ENCODE measurements at places on chromosomes 3 and 15.
A peak's percentile ranks its signal among the peaks of the same experiment; 100 is the strongest.

GRCh38 chr3:197105786-197106185, 76.2 kb upstream of the MELTF start:
- no peak for DNase-seq

DNA sequence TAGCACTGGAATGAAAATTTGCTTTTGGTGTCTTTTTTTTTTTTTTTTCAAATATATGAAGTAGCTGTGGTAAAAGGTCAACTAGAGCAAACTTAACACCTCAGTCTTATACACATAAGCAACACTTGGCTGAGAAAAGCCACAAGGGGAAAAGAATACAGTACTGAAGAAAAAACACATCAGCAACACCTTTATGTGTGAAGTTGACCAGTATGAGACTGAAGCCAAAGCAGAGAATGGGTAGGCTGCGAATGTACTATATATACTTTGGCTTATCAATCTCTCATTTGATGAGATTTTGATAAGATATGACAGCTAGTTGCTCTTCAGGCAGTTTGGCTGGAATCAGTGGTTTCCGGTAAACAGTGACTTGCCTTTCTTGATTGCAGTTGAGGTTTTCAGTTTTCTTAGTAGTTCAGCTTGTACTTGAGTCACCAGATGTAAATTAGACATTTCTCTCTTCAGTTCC, 22.0 kb upstream of the ZCWPW2 start:
- no peak for DNase-seq

GRCh38 chr3:111621535-111621934, 26.4 kb upstream of the ZBED2 start:
- DNase-seq, result no peak

DNA sequence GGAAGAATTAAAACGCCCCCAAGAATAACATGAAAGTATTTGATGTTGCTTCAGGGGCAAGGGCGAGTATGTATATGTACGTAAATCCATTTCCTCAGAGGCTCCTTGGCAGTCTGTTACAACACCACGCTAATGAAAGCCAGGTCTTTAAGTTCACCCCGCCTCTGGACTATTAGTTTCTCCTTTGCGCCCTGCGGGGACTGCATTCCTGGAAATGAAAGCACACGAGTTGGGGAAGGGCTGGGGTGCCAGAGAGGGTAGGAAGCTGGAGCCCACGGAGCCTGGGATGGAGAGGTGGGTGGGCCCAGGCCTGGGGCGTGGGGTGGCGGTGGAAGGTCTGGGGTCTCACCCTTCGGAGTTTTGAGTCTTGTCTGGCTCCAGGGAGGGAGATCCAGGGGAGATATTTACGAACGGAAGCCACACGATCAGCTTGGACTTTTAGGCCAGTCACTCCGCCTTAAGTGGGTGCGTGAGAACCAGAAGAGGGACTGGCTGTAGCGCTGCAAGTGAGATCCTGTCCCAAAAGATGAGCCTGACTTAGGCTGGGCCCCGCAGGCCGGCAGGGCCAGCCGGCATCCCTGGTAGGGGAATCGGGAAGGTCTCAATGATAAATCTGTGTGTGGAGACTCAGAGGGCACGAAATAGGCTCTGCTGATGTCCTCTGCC, 1.6 kb upstream of the PLCL2 start:
- peak; percentile 11 for DNase-seq

DNA sequence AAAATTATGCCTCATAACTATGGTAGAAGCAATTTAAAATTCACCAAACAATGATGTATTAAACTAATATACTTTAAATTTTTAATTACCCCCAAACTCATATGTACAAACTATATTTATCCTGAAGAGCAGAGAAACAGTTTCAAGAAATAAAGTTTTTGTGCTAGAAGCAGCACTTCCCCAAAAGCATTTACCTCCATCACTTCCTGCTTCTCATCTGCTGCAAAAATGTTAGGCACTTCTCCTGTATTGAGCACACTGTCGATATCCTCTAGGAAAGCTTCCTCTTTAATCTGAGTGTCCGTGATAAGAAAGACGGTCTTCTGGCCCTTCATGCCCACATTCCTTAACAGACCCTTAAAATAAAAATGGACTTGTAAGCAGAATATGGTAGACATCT, 101.5 kb upstream of the ASB14 start:
- no peak for DNase-seq

DNA sequence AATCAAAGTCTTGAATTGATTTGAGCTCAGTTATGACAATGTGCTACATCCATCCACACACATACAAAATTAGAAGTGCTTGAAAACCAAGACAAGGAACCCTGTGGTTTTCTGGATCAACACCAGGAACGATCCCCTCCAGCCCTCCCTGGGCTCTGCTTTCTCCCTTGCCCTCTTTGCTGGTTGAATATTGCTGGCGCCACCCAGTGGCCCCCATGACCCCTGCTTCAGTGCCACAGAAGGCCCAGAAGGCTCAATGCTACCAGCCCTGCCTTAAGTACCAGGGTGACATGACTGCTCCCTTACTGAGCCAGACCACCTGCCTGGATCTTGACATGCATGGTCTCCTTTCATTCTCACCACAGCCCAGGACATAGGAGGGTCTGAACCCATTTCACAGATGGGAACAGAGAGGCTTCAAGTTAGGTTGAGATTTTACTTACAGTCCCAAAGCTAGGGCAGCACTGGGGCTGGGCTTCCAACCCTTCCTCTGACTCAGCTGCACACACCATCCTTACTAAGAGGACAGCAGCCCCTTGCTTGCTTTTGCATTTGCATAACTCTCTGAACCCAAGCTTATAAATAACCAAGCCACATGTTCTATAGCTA, 15.0 kb downstream of the IL12A start:
- no peak for DNase-seq

DNA sequence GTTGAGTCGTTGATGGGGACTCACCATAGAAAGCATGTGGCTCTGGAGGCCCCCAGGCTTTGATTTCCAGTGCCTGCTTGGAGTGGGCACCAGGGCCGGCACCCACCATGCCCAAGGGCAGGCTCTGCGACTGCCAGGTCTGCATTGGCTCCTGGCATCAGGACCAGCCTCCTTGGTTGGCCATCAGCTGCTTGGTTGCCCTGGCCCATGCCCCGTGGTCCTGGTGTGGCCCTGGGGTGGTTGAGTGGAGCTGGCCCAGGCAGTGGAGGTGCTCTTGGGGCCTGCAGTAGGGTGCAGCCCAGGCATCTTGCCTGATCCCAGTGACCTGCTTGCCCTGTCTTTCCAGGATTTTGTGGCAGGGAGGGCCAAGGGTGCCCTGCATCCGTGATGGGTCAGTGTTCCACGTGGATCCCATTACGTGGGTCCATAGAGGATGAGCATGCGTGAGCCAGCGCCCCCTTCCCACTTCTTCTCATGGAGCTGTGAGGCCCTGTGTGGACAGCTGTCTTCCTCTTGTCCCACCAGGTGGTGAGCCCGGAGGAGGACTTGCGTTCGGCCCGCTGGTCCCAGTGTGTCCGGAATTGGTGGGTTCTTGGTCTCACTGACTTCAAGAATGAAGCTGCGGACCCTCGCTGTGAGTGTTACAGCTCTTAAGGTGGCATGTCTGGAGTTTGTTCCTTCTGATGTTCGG, 187.0 kb downstream of the UBE3A start:
- DNase-seq, result no peak

GRCh38 chr3:2735392-2735894, 374.7 kb downstream of the IL5RA start:
- DNase-seq, result no peak

- no peak for DNase-seq
These were observed 12.8 kb upstream of the CRBN start for GRCh38 chr3:3192286-3192675.

GRCh38 chr3:84825817-84826216, 133.0 kb upstream of the CADM2 start:
- no peak for DNase-seq

- no peak for DNase-seq
These were observed 90.9 kb upstream of the CGNL1 start for GRCh38 chr15:57285386-57285785.

- DNase-seq, result no peak
These were observed 1272.5 kb downstream of the ROBO1 start for GRCh38 chr3:78495301-78495700.

DNA sequence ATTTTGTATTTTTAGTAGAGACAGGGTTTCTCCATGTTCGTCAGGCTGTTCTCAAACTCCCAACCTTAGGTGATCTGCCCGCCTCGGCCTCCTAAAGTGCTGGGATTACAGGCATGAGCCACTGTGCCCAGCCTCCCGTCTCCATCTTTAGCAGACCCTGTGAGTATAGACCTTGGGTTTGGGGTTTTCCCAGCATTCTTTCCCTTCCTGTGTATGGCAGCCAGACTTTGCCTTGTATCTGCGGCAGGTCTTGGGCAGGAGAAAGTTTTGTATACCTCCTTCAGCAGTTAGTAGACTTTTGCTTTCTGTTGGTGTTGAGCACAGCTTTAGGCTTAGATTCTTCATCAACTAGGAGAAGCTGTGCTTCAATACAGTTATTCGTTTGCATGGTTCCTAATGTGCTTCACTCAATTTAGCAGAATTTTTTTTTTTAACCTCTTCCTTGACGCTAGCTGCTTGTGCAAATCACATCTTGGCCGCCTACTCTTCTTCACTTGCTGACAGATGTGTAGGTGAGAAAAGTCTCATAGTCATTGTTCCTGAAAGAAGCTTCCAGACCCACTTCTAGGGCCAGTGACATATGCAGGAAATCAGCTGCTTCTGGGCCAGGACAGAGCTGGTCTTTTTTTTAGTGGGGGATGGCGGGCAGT, 38.4 kb downstream of the MAP2K1 start:
- no peak for DNase-seq

DNA sequence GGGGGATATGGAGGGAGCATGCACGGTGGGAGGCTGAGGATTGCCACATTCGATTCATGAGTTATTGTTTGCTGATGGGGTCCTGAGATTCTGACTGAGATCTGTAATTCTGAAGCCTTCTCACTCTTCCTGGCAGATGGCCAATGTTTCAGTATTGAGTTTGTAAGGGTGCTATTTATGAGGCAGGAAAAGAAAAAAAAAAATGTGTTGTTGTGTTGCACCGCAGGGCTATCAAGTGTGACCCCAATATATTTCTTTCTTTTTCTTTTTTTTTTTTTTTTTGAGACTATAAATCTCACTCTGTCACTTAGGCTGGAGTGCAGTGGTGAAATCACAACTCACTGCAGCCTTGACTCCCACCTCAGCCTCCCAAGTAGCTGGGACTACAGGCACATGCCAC, 3.2 kb upstream of the SENP2 start:
- no peak for DNase-seq

- DNase-seq, result no peak
These were observed 636.4 kb upstream of the DPPA4 start for GRCh38 chr3:109973733-109974132.

DNA sequence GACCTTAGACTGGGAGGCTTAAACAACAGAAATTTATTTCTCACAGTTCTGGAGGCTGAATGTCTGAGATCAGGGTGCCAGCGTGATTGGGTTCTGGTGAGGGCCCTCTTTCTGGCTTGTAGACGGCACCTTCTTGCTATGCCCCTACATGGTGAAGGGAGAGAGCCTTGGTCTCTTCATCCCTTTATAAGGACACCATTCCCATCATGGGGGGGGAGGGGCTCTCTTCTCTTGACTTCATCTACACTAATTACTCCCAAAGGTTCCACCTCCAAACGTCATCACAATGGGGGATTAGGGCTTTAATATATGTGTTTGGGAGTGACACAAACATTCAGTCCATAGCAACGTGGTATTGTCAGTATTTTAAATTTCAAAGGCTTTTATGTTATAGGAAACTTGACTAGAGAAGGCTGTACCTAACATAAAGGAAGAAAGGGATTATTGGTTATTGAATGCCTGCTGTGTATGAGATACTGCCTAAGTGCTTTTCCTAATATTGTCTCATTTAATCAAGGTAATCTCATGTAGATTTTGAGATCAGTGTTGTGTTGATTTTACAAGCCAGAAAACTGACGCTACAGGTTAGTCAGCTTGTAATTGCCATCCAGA, 20.9 kb downstream of the SYN2 start:
- no peak for DNase-seq

DNA sequence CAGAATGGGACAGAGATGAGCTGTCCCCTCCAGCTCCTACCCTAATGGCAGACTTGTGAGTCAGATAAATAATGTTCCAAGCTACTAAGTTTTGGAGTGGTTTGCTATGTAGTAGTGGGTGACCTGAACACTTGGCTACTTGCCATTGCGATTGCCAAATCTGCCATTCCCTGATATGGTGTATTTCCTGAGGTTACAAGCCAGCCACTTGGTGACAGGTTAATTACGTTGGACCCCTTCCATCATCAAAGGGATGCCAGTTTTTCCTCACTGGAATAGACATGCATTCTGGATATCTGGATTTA, 33.6 kb downstream of the MORF4L1 start:
- DNase-seq, result no peak

DNA sequence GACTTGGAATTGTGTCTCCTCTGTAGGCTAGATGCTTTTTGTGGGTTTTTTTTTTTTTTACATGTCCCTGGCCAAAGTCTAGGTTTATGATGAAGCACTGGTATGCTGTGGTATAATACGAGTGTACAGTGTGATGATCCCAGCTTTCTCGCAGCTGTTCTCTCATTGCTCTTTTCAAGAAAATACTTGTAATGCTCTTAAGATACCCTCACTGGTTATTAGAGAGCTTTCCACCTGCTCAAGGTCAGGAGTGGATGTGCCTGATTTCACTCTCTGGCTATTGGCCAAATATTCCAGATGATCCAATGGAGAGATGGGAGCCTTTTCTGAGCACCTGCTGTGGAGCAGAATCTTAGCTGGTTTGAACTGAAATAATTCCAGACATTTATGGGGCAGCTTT, 215.1 kb downstream of the MYRIP start:
- DNase-seq, result no peak

GRCh38 chr3:155712008-155712407, 32.9 kb downstream of the PLCH1 start:
- no peak for DNase-seq

DNA sequence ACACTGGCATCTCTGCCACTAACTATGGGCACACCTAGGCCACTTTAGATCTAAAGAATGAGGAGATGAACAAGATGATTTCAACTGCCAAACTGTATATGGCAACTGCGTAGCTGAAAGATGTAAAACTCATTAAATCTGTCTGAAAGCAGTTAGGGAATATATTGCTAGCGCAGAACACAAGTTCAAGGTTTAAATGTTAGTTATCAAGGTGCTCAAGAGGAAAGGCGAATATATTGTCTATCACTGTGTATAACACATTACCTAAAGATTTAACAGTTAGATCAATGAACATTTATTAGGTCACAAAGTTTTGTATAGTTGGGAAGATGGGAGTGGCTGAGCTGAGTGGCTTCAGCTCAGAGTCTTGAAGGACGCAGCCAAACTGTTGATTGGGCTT, 33.9 kb upstream of the PSMD6 start:
- no peak for DNase-seq

DNA sequence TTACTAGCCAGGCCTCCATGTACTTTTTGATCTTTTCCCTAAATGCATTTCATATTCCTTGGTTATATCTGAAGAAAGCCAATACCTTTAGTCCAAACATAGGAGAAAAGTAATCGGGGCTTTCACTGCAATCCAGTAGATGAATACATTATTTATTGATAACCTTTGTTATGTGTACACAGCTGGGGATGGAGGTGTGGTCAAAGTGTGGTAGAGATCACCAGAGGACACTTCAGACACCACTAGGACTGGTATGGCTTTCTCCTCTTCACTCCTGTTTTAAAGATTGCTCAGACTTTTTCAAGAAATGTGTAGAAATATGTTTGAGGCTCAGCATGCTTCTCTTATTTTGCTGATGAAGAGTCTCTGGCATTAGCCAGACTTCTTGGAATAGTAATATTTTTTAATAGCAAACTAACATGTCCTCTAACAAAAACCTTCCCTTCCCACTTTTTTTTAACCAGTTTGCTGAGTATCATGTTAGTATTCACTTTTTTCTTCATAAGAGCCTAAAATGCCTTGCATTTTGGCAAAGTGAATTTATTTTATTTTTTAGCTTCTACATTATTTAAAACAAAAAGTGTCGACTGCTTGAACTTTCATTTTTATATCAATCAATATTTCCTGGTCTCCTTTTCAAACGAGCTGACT, 65.6 kb upstream of the MBNL1 start:
- no peak for DNase-seq

All from muscle of arm (tissue), 14 donors.